Activated CD8-positive, alpha-beta T cell treated with anti-CD3 and anti-CD28 coated beads for 36 hours (primary cell): ENCODE measurements at places on chromosomes 12 and 14. TPM values are rescaled to one million over a fixed set of nuclear protein-coding genes. Genes with fewer than 3 reads are reported as not detected.

DNA sequence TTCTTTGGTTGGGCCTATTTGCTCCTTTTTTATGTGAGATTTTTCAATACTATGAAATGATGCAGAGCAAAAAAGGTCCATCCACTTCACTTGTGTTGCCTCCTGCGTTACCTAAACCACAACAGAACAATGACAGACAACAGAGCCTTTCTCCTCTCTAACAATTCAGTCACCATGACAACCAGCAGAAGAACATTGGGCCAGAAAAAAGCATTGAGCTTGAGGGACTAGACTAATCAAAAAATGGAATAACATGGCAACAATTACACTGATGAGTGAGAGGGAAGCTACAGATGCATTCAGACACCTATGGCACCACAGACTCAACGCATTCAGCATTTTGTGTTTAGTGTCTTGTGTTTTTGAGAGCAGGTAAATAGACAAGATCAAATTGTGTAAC, 44.6 kb upstream of the PTCSC3 start:
- no peak for DNase-seq
- peaks cover 3% of the 10 kb centered on the region for H3K4me1 ChIP-seq
- no peak overlapping the region for H3K4me3 ChIP-seq
- no peaks in the 10 kb centered on the region for H3K36me3 ChIP-seq
- H3K27ac ChIP-seq: no peak overlapping the region

GRCh38 chr12:95198914-95199313, 18.4 kb downstream of the FGD6 start:
- DNase-seq: no peak
- H3K27ac ChIP-seq: no peak overlapping the region
- H3K27me3 ChIP-seq: no peaks in the 10 kb centered on the region
- H3K4me1 ChIP-seq: peaks cover 2% of the 10 kb centered on the region
- H3K4me3 ChIP-seq: no peak overlapping the region

EMP1 gene
- 3.6 TPM for total RNA-seq

DNA sequence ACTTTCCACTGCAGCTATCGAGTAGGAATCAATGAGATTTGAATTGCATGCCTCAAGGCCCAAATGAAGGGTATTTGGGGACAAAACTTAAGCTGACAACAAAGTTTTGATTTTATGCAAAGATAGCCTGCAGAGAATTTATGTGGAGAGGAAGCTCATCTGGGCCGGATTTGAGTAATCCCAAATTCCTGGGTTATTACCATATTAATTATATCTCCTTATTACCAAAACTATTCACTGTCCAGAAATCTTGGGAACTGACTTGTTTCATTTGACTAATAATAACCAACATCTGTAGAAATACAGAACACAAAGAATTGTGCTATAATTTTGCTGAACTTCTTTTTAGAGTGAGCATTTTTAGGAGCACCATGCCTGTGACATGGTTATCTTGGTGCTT, 70.4 kb downstream of the KITLG start:
- H3K4me3 ChIP-seq: no peak overlapping the region
- no peak for DNase-seq
- no peaks in the 10 kb centered on the region for H3K36me3 ChIP-seq
- no peak overlapping the region for H3K27ac ChIP-seq
- H3K4me1 ChIP-seq: no peaks in the 10 kb centered on the region

GRCh38 chr12:56546680-56547079, 25.1 kb downstream of the RBMS2 start:
- H3K4me1 ChIP-seq: no peaks in the 10 kb centered on the region
- H3K27ac ChIP-seq: no peak overlapping the region
- no peak overlapping the region for H3K4me3 ChIP-seq
- no peak for DNase-seq

GRCh38 chr12:40207551-40207950, 17.2 kb upstream of the LRRK2 start:
- H3K27me3 ChIP-seq: peaks cover 9% of the 10 kb centered on the region
- no peak overlapping the region for H3K4me3 ChIP-seq
- H3K27ac ChIP-seq: no peak overlapping the region
- DNase-seq: no peak

DNA sequence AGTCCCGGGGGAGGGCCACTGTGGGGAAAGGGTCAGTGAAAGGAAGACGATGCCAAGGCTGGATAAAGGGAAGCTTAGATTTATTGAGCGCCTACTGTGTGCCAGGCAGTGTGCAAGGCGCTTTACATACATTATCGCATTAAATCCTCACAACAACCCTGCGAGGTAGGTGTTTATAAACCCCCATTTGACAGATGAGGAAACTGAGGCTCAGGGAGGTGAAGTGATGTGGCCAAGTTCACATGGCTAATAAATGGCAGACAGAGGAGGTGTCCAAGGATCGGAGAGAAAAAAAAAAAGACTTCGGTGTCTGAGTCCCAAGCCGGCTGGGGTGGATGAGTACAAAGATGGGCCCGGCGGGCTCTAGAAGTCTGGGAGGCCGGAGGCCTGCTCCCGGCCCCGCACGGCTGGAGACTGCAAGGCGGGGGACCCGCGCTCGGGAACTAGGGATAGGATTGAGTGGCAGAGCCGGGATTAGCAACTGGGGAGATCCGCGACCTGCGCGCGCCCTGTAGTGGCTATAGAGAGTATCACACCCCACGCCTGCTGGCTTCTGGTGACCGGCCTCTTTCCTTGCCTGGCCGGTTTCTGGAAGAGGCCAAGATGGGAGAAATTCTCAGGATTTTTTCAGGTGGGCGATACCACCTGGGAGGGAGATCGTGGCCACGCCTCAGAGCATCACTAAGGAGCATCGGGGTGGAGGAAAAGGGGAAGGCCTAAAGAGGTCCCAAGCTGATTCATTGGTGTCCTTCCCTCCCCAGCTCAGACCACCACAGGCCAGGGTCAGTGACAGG, 3.9 kb downstream of the DDN start:
- H3K27me3 ChIP-seq: peaks cover 39% of the 10 kb centered on the region
- no peak overlapping the region for H3K4me3 ChIP-seq
- peaks cover 24% of the 10 kb centered on the region for H3K4me1 ChIP-seq
- peak; percentile 71 for DNase-seq

FOXG1 gene
- not detected for total RNA-seq

LMNTD1 gene
- total RNA-seq: not detected

GRCh38 chr14:81681541-81681940, 147.9 kb upstream of the SEL1L start:
- H3K4me3 ChIP-seq: no peak overlapping the region
- H3K4me1 ChIP-seq: no peaks in the 10 kb centered on the region
- no peaks in the 10 kb centered on the region for H3K36me3 ChIP-seq
- no peak for DNase-seq

ALX1 gene
- not detected for total RNA-seq

GRCh38 chr12:92876496-92876895, 52.6 kb downstream of the EEA1 start:
- H3K27ac ChIP-seq: no peak overlapping the region
- H3K27me3 ChIP-seq: no peaks in the 10 kb centered on the region
- DNase-seq: no peak
- peaks cover 33% of the 10 kb centered on the region for H3K36me3 ChIP-seq
- H3K4me1 ChIP-seq: peaks cover 23% of the 10 kb centered on the region

- no peaks in the 10 kb centered on the region for H3K4me1 ChIP-seq
- H3K27me3 ChIP-seq: no peaks in the 10 kb centered on the region
- H3K36me3 ChIP-seq: no peaks in the 10 kb centered on the region
- H3K27ac ChIP-seq: no peak overlapping the region
Observed at GRCh38 chr14:85520581-85520980, 9.4 kb upstream of the FLRT2 start.

DNA sequence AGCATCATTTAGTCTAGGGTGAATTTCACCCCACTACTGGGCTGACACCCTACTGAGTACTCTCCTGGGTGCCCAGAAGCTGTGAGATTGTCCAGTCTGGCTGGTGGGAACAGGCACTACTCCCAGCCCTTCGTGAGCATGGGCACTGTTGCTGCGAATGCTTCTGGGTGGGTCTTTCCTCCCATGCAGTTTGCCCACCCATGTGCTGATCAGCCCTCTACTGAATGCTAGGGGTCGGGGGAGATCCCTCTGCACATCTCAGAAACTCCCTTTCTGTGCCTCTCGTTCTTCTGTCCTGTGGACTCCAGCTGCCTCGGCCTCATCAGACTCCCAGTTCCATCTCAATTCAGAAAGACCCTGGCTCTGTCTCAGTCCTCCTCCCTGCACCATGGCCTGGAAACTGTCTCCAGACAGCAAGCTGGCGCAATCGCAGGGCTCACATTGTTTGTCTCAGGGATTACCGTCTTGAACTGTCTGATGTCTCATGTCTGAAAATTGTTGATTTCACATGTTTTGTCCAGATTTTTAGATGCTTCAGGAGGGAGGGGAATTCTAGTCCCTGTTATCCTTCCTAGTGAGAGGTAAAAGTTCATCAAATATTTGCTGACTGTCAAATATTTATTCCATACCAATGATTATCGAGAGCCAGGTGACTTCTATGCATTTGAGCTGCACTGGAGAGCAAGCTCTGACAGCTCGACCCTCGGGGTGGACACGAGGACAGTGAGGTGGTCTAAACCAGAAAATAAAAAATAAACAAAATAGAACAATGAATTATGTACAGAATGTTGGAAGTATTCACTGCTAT, 316.6 kb upstream of the RTL1 start:
- H3K27me3 ChIP-seq: peaks cover 6% of the 10 kb centered on the region
- no peak overlapping the region for H3K4me3 ChIP-seq
- H3K27ac ChIP-seq: no peak overlapping the region
- H3K36me3 ChIP-seq: peaks cover under 1% of the 10 kb centered on the region
- no peak for DNase-seq

GRCh38 chr12:107360482-107360881, 267.1 kb upstream of the CRY1 start:
- peaks cover 33% of the 10 kb centered on the region for H3K4me1 ChIP-seq
- H3K27ac ChIP-seq: no peak overlapping the region
- H3K36me3 ChIP-seq: peaks cover 3% of the 10 kb centered on the region
- DNase-seq: no peak

DNA sequence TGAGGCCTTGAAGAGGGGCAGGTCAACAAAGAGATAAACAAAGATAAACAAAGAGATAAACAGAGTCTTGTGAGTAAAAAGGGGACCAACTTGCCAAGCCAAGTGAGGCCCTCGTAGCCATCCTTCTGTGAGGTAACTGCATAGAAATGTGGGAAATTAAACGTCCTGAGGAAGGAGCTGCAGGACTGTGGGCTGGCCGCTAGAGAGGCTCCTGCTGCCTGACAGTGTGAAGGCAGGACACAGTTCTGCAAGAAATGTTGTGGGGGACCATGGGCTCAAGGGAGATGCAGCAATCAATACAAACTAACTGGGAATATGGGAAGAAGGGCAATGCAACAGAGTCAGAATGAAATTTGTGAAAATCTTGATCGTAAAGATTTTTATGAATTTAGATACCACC, 91.9 kb downstream of the SLC8A3 start:
- no peaks in the 10 kb centered on the region for H3K36me3 ChIP-seq
- peaks cover 24% of the 10 kb centered on the region for H3K27me3 ChIP-seq
- no peak overlapping the region for H3K27ac ChIP-seq

GRCh38 chr12:34333337-34333736, 311.0 kb downstream of the ALG10 start:
- no peaks in the 10 kb centered on the region for H3K4me1 ChIP-seq
- no peak for DNase-seq
- H3K4me3 ChIP-seq: no peak overlapping the region
- no peaks in the 10 kb centered on the region for H3K36me3 ChIP-seq

DNA sequence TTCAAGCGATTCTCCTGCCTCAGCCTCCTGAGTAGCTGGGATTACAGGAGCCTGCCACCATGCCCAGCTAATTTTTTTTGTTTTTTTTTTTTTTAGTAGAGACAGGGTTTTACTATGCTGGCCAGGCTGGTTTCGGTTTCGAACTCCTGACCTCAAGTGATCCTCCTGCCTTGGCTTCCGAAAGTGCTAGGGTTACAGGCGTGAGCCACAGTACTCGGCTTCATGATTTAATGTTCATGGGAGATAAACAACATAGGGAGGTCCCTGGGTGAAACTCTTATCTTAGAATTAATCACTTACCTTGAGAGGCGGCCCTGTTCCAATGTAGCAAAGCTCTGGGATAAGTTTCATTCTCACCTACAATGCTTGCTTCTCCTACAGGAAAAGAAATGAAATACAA, 48.3 kb downstream of the SEL1L start:
- H3K36me3 ChIP-seq: peaks cover 34% of the 10 kb centered on the region
- H3K27me3 ChIP-seq: no peaks in the 10 kb centered on the region
- DNase-seq: peak; percentile 26
- H3K27ac ChIP-seq: peak overlapping the region; percentile 10
- H3K4me1 ChIP-seq: peaks cover 8% of the 10 kb centered on the region
- H3K4me3 ChIP-seq: no peak overlapping the region

GRCh38 chr14:42626986-42627385, 1020.3 kb downstream of the LRFN5 start:
- no peaks in the 10 kb centered on the region for H3K4me1 ChIP-seq
- H3K27ac ChIP-seq: no peak overlapping the region
- H3K36me3 ChIP-seq: no peaks in the 10 kb centered on the region
- no peaks in the 10 kb centered on the region for H3K27me3 ChIP-seq
- no peak overlapping the region for H3K4me3 ChIP-seq
- DNase-seq: no peak

POTEM gene
- total RNA-seq: not detected

- peak; percentile 1 for DNase-seq
- H3K36me3 ChIP-seq: no peaks in the 10 kb centered on the region
- no peak overlapping the region for H3K27ac ChIP-seq
- H3K4me1 ChIP-seq: no peaks in the 10 kb centered on the region
- no peak overlapping the region for H3K4me3 ChIP-seq
Observed at GRCh38 chr14:46344327-46344937, 307.1 kb downstream of the RPL10L start.

GRCh38 chr14:63322897-63323573, 4.3 kb upstream of the GPHB5 start:
- peaks cover 1% of the 10 kb centered on the region for H3K27me3 ChIP-seq
- H3K36me3 ChIP-seq: no peaks in the 10 kb centered on the region
- no peak overlapping the region for H3K27ac ChIP-seq
- no peaks in the 10 kb centered on the region for H3K4me1 ChIP-seq
- no peak for DNase-seq

ACRBP gene
- 1.3 TPM for total RNA-seq

DNA sequence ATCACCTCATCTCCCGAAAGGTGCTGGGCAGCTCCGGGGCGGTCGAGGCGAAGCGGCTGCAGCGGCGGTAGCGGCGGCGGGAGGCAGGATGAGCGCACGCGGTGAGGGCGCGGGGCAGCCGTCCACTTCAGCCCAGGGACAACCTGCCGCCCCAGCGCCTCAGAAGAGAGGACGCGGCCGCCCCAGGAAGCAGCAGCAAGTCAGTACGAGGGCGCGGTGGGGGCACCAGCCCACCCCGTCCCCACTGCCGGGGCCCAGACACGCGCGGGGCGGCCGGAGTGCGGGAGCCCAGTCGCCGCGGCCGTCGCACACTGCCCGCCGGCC, 862 bp downstream of the HMGA2 start:
- H3K4me3 ChIP-seq: peak overlapping the region; percentile 67
- no peak for DNase-seq
- no peak overlapping the region for H3K27ac ChIP-seq
- no peaks in the 10 kb centered on the region for H3K36me3 ChIP-seq
- peaks cover 52% of the 10 kb centered on the region for H3K27me3 ChIP-seq

DNA sequence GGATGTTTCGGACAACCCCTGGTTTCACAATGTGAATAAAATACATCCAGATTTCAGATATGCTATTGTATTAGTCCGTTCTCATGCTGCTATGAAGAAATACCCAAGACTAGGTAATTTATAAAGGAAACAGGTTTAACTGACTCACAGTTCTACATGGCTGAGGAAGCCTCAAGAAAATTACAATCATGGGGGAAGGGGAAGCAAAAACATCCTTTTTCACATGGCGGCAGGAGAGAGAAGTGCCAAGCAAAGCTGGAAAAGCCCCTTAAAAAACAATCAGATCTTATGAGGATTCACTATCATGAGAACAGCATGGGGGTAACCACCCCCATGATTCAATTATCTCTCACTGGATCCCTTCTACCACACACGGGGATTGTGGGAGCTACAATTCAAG, 451.7 kb downstream of the MDGA2 start:
- peaks cover 2% of the 10 kb centered on the region for H3K4me1 ChIP-seq
- no peak overlapping the region for H3K4me3 ChIP-seq
- H3K36me3 ChIP-seq: no peaks in the 10 kb centered on the region

CLEC6A gene
- total RNA-seq: not detected
